ENCODE measurements at places on chromosomes 13 and 19.
A peak's percentile ranks its signal among the peaks of the same experiment; 100 is the strongest.

DNA sequence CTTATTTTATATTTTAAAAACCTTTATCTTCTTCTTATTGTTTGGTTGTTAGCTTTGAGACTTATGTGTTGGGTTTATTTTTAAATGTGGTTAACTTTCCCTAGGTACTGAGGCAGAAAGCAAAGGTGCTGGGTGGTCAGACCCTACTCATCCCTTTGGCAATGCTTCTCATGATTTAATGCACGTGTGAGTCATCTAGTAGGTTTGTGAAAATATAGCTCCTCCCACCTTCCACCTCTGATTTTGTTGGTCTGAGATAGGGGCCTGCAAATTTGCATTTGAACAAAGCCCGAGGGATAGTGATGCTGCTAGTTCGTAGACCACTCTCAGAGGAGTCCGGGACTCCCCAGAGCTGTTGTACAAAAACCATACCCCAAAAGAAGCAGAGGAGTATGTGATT lies 771.3 kb upstream of the ARGLU1 start:
- DNase-seq, result no peak

- no peak for DNase-seq
Observed at GRCh38 chr19:24060687-24061356, 26.2 kb upstream of the ZNF254 start.

DNA sequence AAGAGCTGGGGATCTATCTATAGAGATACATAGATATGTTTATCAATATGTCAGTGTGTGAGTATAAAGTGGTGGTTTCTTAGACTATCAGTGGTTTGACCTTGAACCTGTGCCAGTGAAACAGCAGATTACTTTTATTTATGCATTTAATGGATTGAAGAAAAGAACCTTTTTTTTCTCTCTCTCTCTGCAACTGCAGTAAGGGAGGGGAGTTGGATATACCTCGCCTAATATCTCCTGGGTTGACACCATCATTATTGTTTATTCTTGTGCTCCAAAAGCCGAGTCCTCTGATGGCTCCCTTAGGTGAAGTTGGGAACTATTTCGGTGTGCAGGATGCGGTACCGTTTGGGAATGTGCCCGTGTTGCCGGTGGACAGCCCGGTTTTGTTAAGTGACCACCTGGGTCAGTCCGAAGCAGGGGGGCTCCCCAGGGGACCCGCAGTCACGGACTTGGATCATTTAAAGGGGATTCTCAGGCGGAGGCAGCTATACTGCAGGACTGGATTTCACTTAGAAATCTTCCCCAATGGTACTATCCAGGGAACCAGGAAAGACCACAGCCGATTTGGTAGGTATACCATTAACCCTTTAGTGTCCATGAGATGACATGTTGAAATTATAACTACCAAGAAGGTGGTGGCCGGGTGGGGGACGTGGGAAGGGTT lies 880 bp downstream of the FGF9 start:
- no peak for DNase-seq

DNA sequence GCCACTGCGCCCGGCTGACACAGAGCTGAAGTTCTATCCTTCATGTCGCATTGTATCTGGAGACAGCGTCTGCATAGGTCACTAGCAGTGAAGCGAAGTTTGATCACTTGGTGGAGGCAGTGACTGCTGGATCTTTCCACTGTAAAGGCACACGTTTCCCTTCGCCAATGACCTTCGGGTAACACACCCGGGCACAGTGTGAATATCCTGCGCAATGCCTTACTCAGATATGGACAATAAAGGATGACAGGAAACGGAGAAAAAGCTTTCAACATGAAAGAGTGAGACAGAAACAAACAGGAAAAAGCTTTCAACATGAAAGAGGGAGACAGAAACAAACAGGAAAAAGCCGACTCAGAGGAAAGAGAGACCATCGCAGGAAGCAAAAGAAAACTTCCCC lies 17.1 kb downstream of the ARL11 start:
- DNase-seq, result no peak

GRCh38 chr19:10961073-10961860 lies 437 bp downstream of the SMARCA4 start:
- no peak for DNase-seq

DNA sequence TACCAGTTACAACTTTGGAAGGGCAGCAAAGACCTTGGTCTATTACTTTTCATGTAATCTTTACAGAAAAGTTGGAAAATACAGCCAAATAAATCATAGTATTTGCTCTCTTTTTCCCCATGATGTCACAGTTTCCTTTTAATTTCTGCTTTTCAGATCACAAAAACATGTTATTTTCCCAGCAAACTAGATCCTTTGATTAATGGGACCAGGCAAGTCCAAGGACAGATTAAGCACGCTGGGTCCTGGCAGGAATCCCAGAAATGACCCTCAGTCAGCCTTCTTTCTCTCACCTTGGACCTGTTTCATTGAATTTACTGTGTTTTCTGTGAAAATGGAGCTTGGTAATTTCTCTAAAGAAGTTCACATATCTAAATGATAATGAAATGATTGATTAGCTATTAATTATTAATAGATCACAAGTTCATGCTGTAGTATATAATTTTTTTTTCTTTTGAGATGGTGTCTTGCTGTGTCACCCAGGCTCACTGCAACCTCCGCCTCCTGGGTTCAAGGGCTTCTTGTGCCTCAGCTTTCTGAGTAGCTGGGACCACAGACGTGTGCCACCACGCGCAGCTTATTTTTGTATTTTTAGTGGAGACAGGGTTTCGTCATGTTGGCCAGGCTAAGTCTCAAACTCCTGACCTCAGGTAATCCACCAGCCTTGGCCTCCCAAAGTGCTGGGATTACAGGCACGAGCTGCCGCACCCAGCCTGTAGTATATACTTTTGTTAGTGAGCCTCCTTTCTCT lies 16.0 kb downstream of the SPATA13 start:
- no peak for DNase-seq

DNA sequence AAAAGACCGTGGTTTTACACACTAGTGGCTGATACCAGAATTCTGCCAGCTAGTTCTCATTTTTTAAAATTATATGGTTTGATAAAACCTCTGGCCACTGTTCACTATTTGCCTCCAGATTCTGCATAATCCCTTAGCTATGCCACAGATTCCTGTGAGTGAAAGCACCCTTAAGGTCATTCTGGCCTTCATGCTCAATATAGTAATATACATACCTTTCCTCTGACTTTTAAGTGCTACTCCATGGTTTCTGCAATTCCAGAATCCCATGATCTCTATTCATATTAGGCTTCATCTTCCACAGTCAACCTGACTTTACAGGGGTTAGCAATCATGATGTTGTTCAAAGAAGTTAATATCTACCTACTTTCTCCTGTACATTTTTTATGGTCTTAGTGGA lies 274.1 kb upstream of the EDNRB start:
- no peak for DNase-seq

GRCh38 chr19:48244281-48244680 lies 11.4 kb downstream of the CARD8 start:
- DNase-seq, result no peak

DNA sequence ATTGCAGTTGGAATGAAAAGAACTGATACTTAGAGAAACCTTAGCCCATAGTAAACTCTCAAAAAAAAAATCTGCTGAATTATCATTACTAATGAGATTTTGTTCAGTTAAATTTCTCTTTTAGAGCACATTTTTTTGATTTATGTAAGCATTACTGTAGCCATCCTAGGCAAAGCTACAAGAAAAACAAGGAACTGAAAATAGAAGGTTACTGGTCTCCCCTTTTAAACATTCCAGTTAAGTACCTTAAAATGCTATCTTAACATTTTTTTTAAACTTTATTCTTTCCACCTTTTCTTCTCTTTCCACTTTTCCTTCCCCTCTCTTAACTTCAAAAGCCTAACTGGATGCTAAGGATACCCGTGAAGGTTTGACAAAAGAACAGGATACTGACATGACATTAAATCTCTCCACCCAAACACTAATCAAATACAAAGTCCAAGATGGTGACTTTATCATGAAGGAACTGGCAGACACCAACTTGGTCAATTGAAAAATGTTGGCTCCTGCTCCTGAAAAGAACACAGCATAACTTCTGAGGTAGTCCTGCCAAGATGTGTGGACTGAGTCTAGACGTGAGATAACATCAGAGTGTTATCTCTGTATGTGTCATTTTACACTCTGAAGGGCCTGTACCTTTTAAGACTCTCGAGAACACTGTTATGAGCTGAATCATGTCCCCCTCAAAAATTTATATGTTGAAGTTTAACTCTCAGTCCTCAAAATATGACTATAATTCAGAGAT lies 29.5 kb upstream of the SACS start:
- DNase-seq, result no peak

DNA sequence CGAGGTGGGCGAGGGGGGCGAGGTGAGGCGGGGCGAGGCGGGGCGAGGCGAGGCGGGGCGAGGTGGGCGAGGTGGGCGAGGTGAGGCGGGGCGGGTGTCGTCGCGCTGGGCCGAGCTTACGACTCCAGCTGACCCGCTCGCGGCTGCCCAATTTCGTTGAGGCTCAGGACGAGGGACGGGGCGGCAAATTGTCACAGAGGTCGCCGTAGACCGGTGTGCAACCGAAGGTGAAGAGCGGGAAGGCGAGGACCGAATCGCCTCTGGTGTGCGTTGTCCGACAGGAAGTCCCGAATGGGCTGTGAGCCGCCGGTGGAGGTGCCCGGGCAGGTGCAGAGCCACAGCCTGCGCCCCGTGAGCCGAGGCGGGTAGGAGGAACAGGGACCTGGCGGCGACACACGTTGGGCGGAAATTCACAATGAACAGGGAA lies at the start of gene LACC1:
TSS of gene LACC1 (plus strand) at position 150 of the 427 bp plus-strand sequence. CDS start 1,082 bp downstream, outside the sequence.
- DNase-seq, result peak; percentile 41

GRCh38 chr19:10439588-10439987 lies 19.2 kb downstream of the PDE4A start:
- no peak for DNase-seq

DNA sequence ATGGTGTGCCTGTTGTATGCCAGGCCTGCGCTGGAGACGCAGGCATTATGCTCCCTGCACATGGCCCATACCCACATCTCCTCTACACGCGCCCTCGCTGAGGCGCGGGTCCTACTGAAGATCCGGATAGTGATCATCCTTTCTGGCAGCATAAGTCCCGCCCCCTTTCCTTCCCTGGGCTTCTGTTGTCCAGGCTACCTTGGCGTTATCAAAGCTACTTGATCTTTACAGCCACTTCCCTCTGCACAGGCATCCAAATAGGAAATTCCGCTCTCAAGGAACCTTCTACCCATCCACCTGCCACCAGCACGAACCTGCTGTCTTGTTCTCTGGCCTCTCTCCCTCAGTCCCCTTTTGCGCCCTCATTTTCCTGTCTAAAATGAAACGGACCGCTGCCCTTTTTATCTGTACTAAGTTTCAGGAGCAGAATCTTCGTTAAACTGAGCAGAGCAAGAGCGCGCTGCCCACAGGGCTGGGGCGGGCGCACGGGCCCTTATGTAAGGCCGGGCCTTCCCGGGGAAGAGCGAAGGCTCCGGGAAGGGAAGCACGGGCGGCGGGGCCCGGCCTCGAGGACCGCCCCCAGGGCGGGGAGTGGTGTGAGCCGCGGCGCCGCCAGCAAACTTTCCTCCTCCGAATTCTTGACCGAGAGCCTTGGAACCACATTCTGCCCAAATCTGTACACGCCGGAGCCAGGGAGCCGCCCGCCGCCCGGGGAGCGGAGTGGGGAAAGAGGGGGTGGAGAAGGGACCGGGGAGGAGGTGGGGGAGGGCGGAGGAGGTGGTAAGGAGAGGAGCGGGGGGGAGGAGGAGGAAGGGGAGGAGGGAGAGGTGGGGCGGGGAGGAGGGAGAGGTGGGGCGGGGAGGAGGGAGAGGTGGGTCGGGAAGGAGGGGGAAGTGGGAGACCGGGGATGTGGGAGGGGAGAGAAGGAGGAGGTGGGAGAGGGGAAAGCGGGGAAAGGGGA lies 920 bp upstream of the UBE2L5 start:
- peak; percentile 9 for DNase-seq

GRCh38 chr13:111443981-111444380 lies 123.5 kb downstream of the TEX29 start:
- no peak for DNase-seq

DNA sequence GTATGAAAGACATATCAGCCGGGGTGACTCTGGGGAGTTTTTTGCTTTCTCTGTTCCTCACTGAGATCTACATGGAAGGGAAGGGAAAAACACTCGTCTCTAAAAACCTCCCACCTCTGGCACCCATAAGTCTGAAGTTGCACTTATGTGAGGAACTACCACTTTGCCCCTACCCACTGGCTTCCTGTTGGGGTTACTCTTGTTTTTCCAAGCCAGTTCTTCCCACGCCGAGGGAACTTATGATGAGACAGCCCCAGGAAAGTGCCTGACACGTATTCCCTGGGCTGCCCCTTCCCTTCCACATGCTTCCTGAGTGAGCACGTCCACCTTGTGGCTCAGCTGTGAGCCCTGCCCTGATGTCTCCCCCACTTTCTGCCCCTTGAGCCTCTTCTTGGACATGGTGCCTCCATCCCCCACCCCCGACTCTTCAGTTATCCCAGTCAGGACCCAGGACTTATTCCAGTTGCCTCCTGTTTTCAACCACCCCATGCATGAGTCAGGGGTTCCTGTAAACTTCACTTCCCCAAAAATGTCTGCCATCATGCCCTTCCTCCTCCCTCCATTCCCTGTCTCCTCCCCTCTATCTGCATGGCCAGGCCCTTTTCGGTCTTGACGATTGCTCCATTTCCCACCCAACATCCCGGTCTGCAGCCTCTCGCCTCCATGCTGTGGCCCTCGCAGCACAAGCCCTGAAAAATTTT lies 5.1 kb upstream of the SIGLEC7 start:
- DNase-seq, result no peak

DNA sequence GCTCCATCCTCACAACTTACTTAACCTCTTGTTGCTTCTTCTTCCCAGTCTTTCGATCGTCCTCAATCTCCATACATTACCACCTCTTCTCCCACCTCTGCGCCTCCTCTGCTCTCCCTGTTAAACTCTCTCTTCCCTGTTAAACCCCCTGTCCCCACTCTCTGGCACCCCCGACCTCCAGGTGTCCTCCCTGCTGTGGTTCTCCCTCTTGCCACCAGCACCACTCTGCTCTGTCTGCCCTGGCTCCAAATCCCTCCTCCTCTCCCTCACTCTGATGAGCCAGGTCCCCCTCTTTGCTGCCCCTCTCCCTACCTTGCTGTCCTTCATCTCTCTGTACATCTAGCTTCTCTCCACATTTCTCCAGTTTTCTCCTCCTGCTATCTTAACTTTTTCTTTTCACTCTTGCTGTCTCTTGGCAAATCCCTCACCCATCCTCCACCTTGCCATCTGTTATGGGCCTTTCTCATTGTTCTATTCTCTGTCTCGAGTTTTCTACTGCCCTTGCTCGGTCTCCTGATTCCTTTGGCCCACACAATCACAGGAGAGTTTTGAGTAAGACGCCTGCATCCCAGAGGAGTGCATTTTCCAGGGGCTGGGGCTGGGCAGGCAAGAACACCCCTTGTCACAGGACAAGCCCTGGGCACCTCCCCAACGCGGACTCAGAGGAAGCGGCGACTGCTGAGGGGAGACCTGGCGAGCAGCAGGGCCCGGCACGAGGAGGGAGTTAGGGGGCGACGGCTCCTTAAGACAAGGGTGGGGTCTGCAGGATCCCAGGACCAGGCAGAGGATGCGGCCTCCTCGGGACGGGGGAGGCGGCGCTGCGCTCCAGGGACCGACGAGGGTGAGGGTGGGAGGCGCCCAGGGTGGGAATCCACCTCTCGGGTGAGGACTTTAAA lies 21.4 kb upstream of the ERVV-1 start:
- no peak for DNase-seq
